Fibroblast of skin of right quadriceps (primary cell): ENCODE measurements at places on chromosomes 1 and 21.
A peak's percentile ranks its signal among the peaks of the same experiment; 100 is the strongest.

- no peak for DNase-seq
These were observed 42.8 kb upstream of the RASAL2 start for GRCh38 chr1:178051071-178051470.

DNA sequence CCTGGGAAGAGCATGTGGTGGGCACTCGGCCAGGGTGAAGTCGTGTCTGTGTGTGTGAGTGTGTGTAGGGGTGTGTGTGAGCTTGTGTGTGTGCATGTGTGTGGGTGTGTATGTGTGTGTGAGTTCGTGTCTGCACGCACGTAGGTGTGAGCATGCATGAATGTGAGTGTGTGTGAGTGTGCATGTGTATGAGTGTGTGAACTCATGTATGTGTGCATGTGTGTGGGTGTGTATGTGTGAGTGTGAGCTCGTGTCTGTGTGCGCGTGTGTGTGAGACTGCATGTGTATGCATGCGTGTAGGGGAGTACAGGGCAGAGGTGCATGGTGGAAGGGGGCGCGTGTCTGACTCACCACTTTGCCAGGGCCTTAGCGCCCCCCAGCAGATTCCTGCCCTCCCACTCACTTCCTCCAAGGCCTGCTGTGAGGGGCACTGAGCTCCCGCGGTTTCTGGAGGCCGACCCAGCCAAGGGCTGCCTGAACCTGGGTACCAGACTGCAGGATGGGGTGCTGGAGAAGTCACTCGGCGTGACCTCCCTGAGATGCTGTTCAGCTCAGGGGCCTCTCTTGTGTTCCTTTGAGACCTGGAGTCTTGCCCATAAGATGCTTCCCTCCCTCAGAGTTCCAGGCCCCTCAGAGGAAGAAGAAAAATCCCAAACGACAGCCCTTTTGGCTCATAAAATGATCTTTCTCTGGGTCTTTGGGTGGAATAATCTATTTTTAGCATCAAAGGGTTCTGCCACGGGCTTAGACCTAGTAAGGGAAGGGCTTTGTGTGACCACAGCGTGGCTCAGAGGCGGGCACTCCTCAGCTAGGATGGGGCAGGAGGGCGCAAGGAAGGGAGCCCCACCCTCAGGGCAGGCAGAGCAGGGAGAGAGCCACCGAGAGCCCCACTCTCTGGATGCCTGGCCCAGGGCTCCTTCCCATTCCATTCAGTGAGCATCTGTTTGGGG is 41.1 kb upstream of the RUNX3 start:
- DNase-seq, result peak; percentile 52

DNA sequence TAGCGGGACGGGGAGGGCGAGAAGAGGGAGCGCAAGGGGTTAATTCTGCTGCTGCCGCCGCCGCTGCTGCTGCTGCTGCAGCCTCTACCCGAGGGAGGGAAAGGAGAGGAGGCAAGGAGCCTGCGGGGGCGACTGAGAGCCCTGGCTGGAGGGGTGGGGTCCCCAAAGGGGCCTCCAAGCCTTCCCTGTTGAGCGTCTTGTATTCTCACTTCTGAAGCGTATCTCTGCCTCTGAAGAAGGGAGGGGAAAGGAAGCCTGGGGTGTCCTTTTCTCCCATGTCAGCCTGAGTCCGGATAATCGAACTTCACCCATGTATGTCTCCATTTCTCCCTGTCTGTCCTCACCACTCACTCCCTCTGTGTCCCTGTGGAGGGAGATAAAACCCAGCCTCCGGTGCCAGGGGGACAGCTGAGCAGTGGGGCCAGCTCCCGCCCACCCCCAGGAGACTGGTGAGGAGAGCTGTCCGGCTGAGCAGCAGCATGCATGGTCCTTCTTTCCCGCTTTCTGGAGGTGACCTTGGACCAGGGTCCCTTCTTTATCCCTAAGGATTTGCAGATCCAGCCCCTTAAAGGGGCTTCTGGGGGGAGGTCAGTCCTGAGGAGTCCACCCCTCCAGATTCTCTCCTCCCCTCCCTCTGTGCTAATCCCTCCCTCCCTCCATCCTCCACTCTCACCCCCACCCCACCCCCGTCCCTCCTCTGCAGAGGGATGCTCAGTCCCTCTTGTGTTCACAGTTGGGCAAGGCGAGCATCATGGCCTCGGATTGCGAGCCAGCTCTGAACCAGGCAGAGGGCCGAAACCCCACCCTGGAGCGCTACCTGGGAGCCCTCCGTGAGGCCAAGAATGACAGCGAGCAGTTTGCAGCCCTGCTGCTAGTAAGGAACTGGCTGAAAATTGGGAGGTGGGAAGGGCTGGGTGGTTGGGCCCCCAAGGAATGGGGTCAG is 1.0 kb downstream of the NCDN start:
- no peak for DNase-seq

GRCh38 chr1:3695326-3696217 is 43.3 kb downstream of the TP73 start:
- peak; percentile 5 for DNase-seq

- peak; percentile 9 for DNase-seq
These were observed 563.0 kb upstream of the NEGR1 start for GRCh38 chr1:72845381-72845780.

DNA sequence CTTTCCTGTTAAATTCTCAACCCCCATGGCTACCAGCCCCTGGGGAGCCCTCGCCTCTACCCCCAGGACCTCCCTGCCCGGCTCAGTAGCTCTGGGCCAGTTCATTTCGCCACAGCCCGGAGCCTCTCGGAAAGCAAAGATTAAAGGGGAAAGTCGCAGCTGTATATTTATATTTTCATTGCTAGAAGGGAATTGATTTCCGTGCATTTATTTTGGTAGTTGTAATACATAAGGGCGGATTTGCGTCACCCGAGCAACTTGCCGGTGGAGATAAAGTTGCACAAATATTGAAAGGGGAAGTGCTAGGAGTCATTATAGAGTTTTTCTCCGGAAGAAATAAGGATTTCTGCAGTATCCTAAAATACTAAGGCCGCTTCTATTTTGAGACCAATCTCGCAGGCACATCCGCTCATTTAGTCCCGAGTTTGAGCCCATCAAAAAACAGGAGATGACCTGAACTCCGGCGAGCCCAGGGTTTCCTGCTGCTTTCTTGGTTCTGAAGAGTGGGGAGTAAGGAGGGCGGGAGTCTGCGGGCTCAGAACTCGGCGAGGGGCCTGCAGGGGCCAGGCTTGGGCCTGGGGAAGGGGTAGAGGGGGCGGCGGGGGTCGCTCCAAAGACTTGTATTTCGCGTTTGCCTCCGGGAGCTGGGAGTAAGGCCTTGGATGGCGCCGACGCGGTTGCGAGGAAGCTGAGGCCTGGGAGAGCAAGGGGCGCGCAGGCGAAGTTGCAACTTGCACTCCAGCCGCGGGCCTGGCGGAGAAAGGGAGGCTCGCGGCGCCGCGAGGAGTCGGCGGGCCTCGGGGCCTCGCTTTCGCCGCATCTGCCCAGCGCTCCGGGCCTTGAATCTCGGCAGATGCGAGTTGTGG is 2.5 kb upstream of the HLX start:
- DNase-seq, result no peak

DNA sequence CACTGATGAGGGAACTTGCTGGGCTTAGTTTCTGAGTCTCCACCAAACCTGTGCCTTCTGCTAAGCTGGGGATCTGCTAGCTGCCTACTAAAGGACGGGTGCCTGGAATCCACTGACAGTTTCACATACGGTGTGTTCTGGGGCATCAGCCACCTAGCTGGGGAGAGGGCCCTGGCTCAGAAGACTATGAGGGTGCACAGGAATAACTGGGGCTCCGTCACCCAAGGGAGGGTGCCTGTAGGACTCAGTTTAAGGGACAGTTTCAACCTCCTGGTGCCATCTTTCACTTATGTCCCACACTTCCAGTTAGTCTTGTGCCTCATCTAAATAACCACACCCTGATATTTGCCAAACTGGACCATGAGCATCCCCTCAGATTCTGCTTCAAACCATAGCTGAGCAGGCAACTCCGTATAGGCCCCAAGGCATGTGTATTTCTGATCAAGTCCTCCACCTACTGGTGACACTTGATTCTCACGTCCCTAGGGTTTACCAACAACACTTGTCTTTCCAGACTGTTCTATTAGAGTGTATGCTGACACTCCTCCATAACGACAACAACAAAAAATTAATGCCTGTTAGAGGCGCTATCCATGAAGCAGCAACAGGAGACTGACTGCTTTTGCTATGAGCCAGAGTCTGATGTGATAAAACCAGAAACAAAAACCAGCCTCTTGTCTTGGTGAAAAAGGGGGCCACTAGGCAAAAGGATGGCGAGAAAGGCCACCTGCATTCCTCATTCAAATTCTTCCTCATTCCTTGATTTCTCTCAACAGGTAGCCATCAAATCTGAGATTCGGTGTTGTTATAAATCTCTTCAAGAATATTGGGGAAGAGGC is 55.0 kb upstream of the PAXBP1 start:
- peak; percentile 44 for DNase-seq

GRCh38 chr21:42733037-42733627 is 79.7 kb downstream of the PDE9A start:
- no peak for DNase-seq
